ENCODE measurements at places on chromosomes 1 and 21.

DNA sequence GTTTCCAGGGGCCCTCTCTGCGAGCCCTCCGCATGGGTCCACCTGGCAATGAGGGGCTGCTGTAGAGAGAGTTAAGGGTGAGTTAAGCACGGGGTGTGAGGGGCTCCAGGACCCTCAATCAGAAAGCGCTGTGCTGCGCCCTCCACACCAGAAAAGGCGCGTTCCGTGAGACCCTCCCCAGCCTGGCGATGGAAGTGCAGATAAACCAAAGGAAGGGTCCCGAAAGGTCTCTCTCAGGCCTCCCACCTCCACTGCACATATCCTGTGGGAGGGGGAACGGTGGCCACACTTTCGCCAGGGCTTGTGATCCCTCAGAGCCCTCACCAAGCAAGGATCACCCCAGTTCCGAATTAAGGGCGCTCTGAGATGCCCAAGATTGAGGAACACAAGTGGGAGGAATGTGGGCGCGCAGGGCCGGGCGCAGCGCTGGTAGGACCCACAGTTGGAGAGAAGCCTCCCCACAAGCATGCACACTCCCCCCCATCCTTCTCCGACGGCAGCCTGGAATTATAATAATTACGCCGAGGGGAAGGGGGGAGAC, 1.1 kb downstream of the WNT3A start:
- no peak for DNase-seq

DNA sequence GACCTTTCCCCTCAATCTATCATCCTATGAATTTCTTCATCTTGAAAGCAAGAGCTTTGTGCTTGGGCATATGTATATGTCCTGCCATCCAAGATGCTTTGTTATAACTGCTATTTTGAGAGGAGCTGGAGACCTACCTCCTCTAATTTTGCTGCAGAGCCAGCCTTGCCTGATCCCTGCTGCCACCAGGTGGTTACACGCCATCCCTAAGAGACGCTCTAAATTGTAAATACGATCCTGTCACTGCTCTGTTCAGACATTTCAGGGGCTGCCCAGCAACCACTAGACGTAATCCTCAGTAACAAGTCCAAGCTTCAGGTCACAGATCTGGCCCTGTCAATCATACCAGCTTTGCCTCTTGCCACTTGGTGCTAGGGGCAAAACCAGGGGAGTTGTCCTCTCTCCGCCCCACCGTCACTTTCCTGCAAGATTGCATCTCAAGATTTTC, 32.9 kb downstream of the GPA33 start:
- no peak for DNase-seq

GRCh38 chr1:174884038-174884437, 115.7 kb upstream of the CACYBP start:
- DNase-seq: no peak

GRCh38 chr1:114100148-114100547, 53.5 kb downstream of the SYT6 start:
- no peak for DNase-seq

DNA sequence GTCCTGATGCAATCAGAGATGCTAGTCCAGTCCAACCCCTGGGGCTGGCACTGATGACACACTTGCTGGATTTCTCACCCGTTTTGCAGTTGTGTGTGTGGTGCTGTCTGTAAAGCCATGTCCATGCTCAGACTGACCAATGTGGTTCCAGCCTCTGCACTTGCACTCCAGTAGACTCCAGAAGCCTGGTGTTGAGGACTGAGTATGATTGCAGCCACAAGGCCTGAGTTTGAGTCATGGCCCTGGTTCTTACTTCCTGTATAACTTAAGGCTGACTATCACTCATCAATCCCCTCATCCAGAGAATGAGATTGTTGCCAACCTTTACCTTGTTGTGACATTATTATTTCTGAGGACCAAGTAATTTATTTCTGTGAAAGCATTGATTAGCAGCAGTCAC, 34.8 kb upstream of the IKBKE start:
- no peak for DNase-seq

GRCh38 chr1:155978325-155978972, at the start of gene ARHGEF2:
Gene ARHGEF2 (minus strand): TSS chr1:155978547. CDS start chr1:155978427, 120 bp downstream.
- no peak for DNase-seq

DNA sequence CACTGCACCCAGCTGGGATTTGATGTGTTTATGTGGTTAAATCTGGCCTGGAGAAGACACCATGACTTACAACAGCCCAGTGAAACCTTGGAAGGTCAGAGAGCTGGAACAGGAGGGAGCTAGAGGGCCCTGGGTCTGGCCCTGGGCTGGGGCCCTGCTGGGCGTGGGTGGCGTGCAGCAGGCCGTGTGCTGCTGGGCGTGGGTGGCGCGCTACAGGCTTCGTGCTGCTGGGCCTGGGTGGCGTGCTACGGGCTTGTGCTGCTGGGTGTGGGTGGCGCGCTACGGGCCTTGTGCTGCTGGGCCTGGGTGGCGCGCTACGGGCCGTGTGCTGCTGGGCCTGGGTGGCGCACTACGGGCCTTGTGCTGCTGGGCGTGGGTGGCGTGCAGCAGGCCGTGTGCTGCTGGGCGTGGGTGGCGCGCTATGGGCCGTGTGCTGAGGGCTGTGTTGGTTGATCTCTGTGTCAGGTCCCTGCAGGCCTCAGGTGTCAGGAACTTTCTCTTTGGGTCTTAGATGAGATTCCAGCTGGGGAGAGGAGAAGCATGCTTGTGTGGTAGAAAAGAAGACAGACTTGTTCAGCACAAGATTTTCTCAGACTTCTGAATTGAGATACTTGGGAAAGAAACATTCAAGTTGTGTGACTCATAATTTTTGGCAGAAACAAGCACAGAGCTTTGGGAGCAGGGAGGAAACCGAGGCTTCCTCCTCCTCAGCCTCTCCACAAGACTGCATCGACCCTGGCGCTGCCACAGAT, 66.0 kb downstream of the COL18A1 start:
- DNase-seq: peak; percentile 81

DNA sequence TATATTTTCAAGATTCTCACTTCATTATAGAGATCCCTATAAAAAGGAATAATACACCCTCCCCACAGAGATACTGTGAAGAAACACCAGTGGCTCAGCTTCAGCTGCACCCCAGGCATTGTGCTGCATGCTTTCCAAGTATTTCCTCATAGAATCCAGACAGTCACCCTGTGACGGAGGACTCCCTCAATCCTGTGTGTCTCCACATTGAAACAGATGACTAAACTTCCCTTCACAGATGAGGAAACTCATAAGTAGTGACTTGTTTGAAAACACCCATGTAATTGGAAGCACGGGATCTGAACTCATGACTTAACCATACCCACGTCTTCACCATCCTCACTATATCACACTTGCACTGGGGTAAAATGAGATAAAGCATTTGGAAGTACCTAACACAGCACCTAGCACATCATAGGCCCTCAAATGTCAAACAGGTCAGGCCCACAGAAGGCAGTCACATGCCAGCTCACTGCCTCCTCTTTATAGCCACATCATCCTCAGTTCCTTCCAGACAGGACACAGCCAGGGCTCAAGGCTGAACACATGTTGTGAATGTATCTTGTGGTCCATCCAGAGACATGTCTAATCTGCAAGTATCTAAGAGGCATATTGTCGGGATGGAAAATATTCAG, 55.2 kb downstream of the GPR161 start:
- DNase-seq: peak; percentile 85

- no peak for DNase-seq
Observed at GRCh38 chr1:47679301-47679791, 241.5 kb downstream of the FOXD2 start.

DNA sequence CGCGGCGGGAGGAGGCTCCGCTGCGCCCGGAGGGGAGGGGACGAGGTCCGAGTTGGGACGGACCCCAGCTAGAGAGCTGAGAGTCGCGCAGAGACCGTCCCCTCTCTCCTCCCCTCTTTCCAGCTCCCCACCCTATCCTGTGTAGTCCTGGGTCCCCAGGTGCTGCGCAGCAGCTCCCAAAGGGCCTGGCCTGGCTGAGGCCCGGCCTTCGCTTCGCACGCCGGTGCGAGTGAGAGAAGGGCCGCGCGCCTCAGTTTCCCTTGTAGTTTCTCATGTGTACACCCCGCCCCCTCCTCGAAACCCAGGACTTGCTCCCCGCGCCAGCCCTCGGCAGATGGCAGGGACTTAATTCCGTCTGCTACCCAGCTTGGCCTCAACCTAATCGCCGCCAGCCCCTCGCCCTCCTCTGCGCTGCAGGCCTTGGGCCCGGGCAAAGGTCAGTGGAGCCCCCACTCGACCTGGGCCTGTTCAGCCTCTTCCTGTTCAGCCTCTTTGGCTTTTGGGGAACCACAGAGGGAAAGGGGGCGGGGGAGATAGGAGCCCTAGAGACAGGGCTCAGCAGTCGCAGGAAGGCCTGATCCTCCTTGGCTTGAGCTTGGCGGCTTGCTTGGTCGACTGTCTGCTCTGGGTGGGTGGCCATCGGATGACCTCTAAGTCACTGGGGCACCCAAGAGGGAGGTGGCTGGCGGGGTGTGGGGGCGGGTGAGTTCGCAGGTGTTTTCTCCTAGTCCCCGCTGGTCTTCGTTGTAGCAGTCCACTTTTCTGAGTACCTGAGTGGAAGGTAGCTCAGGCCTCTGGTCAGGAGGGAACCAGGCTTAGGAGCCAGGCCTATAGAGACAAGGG, 1.0 kb downstream of the ZNF687 start:
- no peak for DNase-seq

- no peak for DNase-seq
Observed at GRCh38 chr1:10232163-10232562, 21.8 kb downstream of the KIF1B start.
